ENCODE measurements at places on chromosomes 1 and 21.

DNA sequence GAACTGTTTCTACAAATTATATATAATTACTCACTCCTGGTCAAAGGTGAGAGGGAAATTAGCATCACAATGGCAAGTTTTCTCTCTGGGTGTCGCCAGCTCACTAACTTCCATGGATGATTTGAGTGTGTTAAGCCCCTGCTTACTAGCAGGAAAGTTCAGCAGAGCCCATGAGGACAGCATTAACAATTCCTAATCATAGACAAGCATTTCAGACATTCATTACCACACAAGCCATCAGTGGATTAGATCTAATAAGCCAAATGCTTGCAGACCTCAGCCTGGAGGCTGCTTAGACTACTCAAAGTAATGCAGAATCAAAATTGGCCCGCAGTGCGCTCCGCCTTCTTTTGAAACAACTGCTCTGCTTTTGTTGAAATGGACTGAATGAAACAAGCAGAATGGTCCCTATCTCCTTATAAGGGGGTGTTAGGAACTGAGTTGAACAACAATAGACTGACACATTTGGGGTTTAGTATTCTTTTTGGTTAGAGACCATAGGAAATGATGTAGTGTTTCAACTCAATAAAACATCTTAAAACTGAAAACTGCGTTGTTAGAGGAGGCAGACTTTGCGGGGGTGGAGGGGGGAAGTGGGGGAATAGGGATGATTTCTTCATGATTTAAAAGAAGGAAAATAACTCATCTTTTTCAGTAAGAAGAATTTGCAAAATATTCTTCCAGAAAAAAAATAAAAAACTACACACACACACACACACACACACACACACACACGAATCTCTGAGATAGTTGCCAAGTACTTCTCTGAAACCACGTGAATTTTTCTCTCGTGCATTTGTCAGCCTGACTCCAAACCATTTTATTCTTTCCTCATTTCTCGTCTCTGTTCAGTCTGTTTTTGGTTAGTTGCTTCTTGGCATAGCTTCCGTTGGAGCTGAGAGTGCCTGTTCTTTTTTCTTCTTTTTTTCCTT is 54.6 kb downstream of the GORAB start:
- no peak for DNase-seq

GRCh38 chr1:79688932-79689331 is 682.4 kb upstream of the ADGRL4 start:
- no peak for DNase-seq

GRCh38 chr1:154551474-154551873 is 7.0 kb downstream of the UBE2Q1 start:
- DNase-seq = no peak

GRCh38 chr1:100037656-100037926 is 67.8 kb downstream of the SLC35A3 start:
- DNase-seq = no peak

DNA sequence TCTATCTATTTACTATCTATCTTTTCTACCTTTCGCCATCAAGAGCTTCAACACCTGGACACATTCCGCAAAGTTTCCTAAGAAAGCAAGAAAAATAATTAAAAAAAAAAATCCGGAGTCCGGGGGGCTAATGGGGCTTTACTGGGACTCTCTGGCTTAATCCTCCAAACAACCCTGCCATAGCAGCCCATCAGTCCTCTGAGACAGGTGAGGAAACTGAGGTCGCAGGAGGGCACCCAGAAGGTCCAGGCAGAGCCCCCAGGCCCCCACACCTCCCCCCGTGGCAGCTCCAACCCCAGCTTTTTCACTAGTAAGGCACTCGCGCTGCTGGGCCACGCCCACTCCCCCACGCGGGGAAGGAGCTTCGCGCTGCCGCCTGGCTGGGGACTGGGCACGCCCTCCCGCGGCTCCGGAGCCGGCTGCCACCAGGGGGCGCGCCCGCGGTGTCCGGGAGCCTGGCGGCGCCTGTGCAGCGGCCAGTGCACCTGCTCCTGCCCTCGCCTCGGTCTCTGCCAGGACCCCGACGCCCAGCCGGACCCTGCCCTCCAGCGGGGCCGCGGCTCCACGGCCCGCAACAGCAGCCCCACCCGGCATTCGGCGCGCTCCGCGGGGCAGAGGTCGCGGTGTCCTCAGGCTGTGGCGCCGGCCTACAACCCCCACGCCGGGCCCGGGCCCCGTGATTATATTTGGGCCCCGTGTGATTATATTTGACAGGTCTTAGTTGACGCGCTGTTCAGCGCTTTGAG is 54.1 kb upstream of the SAMD11 start:
- DNase-seq = no peak

GRCh38 chr1:23098463-23099170 is 70.0 kb downstream of the LUZP1 start:
- peak; percentile 37 for DNase-seq

DNA sequence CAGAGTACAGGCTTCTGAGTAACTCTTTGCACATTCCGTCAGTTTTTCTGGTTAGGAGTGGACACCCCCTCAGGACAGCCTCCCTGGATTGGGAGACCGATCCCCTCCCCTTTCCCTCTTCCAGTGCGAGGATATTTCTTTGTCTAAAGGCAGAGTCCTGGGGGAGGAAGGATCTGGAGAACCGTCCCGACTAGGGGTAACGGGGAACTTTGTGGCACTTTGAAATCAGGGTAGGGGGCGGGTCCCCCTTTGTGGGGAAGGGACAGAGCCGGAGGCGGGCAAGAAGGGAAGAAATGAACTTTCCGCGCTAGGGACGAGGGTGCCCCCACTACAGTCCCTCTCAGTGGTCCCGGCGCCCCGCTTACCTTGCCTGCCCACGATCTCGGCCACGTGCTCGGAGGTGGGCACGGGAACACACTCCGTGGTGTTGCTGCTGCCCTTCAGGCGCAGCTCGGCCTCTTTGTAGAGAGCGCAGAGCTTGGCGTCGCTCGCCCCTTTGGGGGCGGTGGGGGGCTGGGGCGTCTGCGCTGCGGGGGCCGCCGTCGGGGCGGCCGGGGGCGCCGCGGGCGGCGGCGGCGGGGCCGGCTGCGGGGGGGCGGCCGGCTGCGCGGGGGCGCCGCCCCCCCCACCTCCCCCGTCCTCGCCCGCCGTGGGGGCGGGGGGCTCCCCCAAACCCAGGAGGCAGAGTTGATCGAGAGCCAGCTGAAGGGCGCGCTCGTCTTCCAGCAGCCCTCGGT is 917 bp downstream of the MEX3A start:
- no peak for DNase-seq

DNA sequence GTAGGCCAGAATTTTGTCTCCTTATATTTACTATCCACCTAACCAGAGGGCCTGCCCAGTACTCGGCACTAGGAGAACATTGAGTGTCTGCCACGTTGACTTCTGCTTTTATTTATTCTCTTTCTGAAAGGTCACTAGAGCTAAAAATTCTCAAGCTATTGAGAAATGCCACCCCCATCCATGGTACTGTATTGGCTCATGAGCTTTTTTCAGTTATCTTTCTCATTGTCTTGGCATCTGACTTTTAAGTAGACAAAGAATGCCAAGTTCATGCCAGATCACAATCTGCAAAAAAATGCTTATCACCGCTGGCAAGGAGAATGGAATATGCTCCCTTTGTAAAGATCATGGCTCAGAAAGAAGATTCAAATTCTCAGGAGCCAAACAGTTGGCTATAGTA is 49.8 kb upstream of the MROH9 start:
- DNase-seq = no peak

GRCh38 chr1:185054365-185055060 is 9.2 kb downstream of the RNF2 start:
- DNase-seq = no peak

DNA sequence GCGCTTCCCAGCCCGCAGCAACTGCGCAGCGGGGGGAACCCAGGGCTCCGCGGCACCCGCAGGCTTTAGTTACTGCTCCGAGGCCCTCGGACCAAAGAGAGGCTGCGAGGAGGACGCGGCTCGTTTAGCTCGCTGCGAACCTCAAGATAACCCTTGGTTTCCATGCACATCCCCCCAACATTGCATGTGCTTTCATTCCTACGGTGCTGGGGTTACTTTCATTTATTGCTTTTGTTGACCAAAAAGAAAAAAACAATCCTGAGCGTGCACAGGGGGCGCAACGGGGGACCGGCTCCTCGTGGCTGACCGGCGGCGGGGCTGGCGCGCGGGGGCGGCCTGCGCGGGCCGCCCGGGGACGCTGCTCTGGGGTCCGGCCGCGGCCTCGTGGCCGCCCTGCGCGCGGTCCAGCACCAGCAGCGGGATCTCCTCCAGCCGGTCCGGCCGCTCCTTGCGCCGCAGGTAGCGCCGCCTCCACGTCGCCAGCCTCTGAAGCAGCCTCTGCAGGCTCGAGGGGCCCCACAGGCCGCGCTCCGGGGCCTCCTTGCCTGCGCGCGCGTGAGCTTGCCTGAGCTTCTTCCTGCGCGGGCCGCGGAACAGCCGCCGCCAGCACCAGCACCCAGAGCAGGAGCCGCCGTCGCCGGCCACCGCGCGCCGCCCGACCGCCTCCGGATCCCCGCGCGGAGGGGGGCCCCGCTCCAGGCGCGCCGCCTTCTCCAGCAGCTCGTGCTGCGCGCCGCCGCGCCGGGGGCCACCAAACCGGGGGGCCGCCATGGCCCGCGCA is 77.4 kb downstream of the DESI2 start:
- DNase-seq = peak; percentile 12

DNA sequence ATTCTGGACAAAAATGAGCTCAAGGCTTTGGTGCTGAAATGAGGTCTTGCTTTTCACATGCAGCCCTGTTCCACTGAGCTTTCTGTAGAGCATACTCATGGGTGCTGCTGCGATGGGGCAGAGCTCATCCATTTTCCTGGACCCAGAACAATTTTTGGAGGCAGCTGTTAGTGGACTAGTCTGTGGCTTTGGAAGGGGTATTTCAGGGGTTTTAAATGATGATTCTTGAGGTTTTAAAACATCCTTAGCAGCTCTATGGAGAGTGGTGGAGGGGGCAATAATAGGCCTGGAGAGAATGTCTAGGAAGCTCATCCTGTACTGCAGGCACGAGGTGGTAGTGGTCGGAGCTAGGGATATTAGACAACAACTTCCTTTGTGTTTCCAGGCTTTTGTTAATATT is 16.5 kb downstream of the NOS1AP start:
- DNase-seq = no peak

GRCh38 chr1:117577191-117577885 is 28.5 kb upstream of the TENT5C start:
- no peak for DNase-seq

GRCh38 chr1:80961464-80962190 is 839.1 kb upstream of the ADGRL2 start:
- DNase-seq = no peak

DNA sequence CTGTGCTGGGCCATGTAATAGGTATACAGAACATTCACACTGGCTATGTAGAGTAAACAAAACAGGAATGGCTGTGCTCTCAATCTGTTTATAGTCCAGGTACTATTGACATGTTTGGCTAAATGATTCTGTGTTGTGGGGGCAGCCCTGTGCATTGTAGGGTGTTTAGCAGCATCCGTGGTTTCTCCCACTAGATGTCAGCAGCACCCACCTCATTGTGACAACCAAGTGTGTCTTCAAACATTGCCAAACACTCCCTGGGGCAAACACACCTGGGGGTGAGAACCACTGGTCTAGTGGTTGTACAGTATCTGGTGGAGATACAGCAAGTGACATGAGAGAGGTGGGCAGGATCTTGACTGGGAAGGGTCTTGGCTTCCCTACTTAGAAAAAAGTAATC is 80.4 kb upstream of the SPATA6 start:
- no peak for DNase-seq

DNA sequence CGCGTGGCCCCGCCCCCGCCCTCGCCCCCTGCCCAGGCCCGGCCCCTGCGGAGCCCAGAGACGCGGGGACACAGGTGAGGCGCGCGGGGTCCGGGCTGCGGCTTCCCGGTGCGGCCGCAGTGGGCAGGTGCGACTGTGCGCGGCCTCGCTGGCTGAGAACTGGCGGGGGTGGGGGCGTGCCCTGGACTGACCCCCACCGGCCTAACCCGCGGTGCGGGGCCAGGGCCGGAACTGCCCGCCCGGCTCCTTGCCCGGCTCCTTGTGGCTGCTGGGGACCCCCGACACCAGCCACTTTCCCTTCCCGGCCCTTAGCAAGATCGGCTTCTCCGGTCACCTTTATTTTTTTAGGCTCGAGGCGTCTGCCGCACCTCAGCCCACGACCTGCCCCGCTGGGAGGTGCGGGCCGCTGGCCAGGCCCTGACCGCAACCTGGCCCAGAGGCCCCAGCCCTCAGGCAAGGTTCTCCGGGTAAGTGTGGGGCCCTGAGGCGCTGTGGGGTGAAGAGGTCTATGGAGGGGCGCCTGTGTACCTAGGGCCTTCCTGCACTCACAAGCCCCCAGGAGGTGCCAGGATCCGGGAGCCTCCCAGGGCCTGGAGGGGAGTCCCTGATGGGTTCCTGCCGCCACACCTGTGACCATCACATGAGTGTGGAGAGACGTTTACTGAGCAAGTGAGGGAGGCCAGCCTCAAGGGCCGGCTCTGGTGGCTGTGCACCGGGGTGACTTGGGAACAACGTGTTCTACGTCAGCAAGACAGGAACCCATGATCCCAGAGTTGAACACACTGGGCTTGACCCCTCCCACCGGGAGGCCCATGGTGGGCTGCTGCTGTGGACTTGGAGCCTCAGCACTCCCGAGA is at the start of gene SMIM1:
Gene SMIM1 (plus strand): TSS at position 35 of the 857 bp plus-strand sequence. CDS start 2,625 bp downstream, outside the sequence.
- no peak for DNase-seq

All from DMS79 (cell line).